ENCODE measurements at places on chromosomes 16 and 17.
A peak's percentile ranks its signal among the peaks of the same experiment; 100 is the strongest.

DNA sequence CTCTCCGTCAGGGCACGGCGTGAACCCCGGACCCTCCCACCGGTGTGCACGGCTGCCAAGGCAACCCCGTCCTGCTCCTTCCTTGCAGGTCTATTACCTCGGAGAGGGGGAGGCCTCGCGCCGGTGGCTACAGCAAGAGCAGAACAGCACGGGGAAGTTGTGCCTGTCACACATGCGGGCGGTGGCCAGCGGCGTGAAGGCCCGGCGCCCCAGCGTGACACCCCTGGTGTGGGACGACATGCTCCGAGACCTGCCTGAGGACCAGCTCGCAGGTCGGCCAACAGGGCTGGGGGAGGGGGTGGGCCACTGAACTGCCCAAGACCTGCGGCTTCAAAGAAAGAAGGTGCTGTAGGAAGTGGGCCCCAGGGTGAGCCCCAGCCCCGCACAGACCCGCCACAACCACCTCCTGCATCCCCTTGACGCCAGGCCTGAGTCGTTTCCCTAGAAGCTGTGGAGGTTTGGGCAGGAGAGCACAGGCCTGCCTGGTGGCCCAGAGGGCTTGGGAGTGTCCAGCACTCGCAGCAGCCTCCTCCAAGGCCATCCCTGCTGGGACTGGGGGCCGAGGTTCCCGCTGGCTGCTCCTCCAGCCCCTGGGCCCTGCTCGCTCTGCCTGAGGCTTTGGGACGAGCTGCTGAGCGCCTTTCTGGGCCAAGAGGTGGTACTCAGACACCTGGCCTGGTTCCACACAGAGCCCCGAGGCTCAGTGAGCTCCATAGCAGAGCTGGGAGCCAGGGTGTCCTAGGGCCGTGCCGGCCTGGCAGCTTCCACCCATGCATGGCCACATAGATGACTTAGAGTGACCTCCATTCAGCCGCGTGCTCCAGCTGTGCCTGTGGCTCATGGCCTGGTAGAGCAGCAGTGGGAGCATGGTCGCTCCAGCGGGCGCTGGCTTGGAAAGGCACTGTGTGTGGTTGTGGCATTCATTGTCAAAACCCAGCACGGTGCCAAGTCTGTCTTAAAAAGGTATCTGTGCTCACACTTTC, 14.7 kb downstream of the CYBC1 start:
- no peak for DNase-seq

DNA sequence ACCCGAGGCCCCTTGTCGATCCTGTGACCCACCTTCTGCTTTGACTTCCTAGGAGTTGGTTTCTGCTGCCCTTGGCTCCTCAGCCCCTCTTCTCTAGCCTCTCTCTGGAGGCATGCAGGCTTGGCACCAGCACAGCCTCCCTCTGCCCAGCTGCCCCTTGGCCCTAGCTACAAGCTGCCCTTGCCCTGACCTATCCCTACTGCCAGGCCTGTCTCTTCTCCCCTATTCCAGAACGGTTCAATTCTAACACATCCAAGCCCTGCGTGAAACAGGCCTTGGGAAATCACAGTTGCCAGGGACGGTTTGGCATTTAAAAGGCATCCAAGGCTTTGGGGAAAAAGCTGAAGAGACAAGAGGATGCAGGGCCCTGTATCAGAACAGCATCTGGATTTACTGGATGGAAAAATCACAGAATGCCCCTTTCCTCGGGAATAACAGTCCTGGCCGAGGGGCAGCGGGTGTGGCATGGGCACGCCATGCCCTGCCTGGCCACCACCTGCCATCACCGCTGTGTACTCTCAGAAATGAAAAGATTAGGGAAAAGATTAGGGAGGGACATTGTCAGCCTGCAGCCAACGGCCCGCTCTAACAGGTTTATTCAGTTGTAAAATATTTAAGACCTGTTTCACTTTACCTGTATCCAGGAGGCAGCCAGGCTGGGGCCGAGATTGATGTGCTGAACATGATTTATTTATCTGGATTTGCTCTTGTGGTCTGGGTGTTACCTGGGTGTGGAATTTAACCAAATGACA, 15.8 kb downstream of the RAI1 start:
- DNase-seq = no peak

DNA sequence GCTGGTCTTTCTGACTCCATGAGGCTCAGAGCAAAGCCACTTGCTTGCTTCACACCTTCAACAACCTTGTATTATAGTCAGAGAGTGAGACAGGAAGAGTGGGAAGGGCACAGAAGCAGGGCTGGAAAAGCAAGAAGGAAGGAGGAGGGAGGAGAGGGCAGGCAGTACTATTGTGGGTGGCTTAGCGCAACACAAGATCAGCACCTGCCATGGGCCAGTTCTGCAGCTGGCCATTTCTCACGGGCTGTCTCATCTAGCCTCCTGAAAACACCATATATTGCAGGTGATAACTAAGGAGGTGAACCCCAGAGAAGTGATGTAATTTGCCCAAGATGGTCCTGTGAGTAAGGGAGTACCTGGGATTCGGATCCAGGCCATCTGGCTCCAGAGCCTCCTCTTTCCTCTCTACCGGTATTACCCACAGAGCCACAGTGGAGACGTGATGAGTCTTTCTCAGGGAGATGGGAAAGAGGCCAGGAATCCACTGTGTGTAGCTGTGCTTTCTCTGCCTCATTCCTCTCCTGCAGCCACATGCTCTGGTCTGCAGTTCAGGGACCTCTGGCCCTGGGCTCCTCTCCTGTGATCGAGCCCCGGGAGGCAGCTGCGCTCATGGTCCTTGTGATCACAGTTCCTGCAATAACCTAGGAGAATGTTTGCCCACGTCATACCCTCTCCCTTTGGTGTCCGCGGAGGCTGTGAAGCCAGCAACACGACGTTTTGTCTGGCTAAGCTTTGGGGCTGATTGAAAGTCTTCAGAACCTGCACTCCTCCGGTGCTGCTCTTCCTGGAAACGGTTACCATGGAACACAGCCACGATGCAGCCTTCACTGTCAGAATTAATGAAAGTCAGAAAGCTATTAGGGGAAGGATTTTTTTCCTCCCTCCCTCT, 178.1 kb upstream of the CCL2 start:
- no peak for DNase-seq

- no peak for DNase-seq
Observed at GRCh38 chr17:2901582-2901981, 105.3 kb downstream of the RAP1GAP2 start.

- DNase-seq = no peak
Observed at GRCh38 chr17:79793924-79794304, 3.0 kb downstream of the CBX8 start.

GRCh38 chr17:67868176-67868575, 42.9 kb downstream of the BPTF start:
- DNase-seq = no peak

DNA sequence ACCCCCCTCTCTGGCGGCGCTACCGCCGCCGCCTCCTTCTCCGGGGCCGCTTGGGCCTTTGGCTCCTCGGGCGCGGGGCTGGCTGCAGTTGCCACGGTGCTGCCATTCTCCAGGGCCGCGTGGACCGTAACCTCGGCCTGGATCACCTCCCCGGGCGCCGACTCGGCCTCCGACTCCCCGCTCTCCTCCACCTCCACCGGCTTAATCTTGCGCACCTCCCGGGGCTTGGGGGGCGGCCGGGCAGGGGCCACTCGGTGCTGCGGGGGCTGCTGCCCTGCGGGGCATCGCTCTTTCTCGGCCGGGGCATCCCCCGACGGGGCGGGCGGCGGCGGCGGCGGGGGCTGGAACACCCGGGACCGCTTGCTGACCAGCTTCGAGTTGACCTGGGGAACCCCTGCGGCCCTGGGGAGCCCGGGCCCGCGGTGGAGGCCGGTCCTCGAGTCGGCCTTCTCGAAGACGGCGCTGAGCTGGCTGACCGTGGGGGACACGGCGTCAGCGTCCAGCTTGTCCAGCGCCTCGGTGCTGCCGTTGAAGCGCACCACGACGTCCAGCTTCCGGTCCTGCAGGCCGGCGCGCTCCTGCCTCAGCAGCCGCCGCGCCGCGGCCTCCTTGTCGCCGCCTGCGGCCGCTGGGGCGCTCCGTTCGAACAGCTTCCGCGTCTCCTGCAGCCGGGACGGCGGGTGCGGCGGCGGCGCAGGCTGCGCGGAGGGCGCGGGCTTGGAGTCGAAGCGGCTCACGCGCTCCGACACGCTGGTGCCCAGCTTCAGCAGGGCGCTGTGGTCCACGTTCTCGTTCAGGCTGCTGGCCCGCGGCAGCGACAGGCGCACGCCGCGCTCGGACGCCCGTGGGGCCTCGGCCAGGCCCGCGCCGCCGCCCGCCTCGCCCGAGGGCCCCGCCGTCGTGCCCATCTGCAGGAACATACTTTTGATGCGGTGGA, 792 bp downstream of the PPP1R9B start:
- peak; percentile 47 for DNase-seq

GRCh38 chr16:4376893-4377572, 5.4 kb downstream of the VASN start:
- DNase-seq = no peak

DNA sequence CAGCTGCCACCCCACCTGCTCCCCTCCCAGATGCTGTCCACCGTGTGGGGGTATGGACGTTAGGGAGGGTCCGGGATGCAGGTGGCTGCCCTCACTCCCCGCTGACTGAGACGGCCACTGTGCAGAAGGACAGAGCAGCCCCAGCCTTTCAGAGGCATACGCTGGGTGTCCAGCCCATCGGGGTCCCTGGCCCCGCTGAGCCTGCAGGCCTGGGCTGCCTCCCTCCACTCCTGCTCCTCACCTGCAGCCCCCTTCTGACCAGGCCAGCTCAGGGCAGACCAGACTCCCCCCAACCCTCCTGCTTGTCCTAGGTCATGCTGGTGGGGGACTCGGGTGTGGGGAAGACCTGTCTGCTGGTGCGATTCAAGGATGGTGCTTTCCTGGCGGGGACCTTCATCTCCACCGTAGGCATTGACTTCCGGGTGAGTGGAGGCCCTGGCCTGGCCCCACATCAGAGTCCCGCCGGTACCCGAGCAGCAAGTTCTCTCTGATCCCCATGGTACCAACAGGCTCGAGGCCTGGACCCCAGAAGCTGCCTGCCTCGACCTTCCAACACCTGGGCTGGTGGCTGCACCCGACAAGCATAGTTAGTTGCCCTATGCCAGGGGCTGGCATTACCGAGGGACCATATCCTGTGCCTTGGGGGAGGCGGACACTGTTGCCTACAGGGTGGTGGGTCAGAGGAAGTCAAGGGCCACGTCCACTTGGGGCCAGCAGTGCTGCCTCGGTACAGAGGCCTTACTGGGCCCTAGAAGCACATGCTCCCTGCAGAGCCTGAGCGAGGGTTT, 1.4 kb downstream of the RAB26 start:
- DNase-seq = no peak

- DNase-seq = no peak
Observed at GRCh38 chr17:10748531-10749181, 18.8 kb upstream of the TMEM220 start.

DNA sequence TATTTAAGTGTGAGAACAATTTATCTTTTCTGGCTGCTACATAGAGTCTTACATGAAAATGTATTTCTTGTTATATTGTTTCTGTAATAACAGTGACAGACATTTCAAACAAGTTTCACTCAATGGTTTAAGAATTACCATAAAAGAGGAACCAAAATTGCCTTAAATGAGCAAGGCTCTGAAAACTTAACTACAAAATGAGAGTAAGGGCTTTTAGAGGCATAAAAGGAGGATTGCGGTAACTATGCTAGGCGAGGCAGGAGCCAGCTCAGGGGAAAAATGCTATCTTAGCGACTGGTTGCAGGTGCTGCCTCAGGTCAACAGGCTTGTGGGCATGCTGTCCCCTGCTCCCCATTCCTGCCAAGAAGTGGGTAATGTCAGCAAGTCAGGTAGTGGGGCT, 81.7 kb upstream of the MSI2 start:
- DNase-seq = no peak

DNA sequence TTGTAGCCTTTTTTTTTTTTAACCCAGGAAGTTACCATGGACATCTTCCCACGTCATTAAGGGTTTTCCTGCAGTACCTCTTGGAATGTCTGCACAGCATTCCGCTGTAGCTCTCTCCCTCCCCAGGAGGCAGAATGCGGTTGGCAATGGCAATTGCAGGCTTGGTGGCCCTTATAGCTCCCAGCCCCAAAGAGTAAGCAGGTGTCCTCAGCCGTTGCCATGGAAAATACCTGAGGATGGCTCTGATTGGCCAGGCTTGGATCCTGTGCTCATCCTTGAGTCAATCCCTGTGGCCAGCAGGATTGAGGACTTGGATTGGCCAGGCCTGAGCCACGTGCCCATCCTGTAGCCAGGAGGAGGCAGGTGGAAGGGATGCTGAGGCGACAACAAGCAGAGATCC, 15.5 kb upstream of the TIMP2 start:
- DNase-seq = no peak

GRCh38 chr16:85086347-85087291, 25.7 kb downstream of the CIBAR2 start:
- DNase-seq = peak; percentile 78

- DNase-seq = no peak
Observed at GRCh38 chr16:56336071-56336688, 89.2 kb downstream of the AMFR start.

- DNase-seq = no peak
Observed at GRCh38 chr17:55093353-55093752, 124.8 kb downstream of the STXBP4 start.

GRCh38 chr16:85174871-85175723, 62.8 kb upstream of the CIBAR2 start:
- no peak for DNase-seq

DNA sequence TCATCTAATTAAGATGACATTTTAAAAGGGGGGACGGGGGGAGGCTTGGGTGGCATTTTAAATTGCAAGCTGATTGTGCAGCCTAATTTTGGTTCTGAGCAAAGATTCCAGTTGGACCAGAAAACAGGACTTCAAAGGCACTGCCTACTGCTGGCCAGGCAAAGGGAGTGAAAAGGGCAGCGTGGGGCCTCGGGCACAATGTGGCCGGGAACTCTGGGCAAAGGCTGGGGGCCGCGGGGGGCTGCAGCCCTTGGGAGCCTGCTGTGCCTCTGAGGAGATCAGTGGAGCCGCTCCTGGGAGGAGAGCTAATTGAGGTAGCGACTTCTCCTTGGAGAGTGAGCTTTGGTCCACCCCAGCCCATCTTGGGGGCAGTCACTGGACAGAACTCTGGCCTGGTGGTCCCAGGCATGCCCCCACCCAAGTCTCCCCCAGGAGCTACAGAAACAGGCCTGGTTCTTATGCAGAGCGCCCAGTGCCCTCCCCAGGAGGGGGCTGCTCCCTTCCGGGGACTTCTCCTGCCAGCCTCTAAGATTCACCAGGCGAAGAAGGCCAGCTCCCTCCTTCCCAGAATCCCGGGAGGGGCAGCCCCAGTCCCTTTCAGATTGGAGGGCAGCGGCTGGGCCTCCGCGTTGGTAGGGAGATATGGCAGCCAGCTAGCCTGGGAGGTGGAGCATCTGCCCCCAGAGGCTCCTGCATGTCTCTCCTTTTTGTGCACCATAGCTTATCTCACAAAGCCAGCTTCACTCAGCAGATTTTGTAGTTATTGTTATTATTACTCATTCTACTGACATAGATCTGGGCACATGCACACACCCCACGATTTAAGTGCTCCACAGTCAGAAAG, 115.6 kb downstream of the GNAO1 start:
- DNase-seq = no peak

All from stimulated activated naive CD4-positive, alpha-beta T cell (primary cell).